HT1080 (cell line): ENCODE measurements at places on chromosomes 5 and 9. TPM values are rescaled to one million over a fixed set of nuclear protein-coding genes. Genes with fewer than 3 reads are reported as not detected.
A peak's percentile ranks its signal among the peaks of the same experiment; 100 is the strongest.

The ANKRD18B gene
- total RNA-seq = 3.7 and 15.0 TPM in 2 replicates

- no peak for DNase-seq
Observed at GRCh38 chr5:150104550-150104870, 18.2 kb upstream of the CSF1R start.

The ADCY2 gene
- 0.35 TPM in 1 of 2 replicates, not detected in the other for total RNA-seq

DNA sequence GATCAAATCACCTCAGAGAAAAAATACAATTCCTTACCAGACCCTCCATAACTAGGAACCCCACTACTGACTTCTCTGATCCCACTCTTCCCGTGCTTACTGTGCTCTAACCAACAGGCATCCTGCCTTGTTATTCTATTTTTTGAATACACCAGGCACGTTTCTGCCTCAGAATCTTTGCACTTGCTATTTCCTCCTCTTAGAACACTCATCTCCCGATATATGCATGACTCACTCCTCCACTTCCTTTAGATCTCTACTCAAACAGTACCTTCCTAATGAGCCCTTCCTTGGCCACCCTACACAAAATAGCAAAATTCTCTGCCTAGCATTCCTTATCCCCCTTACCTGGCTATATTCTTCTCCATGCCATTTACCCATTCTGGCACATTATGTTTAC lies 43.9 kb downstream of the MAPKAP1 start:
- DNase-seq = peak; percentile 94

The PALM2AKAP2 gene
- total RNA-seq = 3.2 and 6.3 TPM in 2 replicates

DNA sequence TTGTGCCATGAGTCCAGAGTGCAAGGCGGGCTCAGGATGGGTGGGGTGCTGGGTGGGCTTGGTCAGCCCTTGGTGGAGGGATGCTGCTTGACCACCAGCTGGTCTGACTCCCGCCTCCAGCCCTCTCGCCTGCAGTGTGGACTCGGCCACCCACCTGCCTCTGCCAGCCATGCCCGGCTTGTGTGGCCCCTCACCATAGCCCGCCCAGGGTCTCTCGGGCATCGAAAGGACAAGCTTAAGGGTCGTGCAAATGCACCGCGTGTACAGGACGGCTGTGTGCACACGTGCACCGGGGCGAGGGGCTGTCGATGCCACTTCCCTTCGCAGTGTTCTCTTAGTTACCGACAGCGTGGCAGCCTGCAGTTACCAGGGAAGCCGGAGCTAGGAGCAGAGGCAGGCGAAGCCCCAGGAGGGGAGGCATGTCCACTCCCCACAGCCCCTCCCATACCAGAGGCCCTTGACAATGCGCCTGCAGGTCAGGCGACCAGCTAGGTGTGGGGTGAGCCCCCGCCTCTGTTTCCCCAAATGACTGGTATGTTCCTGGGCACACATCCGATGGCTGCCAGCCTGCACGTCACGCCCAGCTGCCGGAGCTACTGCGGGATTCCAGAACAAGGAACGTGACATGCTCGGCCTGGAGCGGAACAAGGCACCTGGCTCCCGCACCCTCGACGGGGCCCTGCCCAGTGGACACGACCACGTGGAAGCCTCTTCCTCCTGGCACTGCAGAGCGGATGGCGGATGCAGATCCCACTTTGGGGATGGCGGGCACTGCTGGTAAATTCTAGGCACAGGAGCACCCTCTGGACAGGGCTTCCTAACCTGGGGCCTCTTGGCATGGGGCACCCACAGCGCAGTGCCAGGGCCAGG lies 7.8 kb downstream of the LCN9 start:
- DNase-seq = no peak

DNA sequence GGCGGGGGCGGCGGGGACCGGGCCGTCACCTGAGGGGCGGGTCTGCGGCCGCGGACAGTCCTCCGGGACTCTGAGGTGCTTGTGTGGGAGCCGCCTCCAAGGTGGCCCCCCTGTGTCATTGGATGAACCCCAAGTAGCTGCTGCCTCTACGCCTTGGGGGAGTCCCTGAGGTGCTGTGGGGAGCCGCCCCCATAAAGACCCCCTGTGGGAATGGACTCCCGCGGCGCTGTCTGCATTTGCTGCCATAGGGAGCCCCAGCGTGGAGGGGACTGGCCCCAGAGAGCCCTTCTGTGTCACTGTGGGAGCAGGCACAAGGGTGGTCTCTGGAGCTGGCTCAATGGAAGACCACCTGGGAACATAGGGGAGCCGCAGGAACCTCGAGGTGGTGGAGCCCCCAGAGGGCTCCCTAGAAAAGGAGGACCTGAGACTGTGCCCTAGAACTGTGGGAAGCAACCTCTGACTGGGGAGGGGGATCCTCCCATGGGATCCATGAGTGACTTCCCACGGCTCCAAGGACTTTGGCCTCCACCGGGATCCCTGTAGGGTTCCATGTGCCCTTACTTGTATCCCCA lies 412 bp downstream of the PHF24 start:
- no peak for DNase-seq

DNA sequence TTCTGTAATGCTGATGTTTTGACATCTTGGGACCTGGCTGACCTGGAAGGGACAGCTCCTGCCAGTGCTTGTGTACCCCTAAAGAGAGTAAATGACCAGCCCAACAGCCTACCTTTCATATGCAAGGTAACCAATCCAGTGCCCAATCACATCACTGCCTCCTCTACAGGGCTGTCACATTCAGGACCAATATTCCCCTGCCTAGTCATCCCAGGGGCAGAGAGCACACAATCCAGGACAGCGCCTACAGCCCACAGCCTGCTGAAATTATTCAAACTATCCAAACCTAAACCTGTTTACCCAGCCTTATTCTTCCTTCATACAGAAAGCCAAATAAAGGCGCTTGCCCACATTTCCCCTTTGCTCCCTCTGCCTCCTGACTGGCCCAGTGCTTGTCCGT lies 284.1 kb downstream of the CTNND2 start:
- no peak for DNase-seq

The C9orf152 gene
- not detected in 2 replicates for total RNA-seq

DNA sequence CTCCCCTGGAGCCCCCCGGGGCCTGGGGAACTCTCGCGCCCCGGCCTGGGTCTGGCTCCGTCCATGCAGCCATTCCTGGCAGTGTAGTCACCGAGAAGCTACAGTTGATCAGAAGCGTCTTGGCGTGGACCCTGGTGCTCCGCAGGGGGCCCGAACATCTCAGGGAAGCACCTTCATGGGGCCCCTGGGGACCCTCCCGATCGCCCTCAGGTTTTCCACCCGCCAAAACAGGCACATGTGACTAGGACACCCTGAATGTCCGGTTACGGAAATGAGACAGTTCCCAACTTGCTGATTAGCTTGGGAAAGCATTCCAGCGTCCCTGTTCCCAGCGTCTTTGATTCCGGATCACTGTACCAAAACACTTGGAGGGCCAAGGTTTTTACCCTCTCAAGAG lies 472 bp downstream of the FBXO4 start:
- DNase-seq = peak; percentile 42

GRCh38 chr9:117719161-117719920 lies 15.1 kb downstream of the TLR4 start:
- DNase-seq = no peak

- no peak for DNase-seq
Observed at GRCh38 chr9:137970686-137971476, 93.3 kb downstream of the CACNA1B start.

DNA sequence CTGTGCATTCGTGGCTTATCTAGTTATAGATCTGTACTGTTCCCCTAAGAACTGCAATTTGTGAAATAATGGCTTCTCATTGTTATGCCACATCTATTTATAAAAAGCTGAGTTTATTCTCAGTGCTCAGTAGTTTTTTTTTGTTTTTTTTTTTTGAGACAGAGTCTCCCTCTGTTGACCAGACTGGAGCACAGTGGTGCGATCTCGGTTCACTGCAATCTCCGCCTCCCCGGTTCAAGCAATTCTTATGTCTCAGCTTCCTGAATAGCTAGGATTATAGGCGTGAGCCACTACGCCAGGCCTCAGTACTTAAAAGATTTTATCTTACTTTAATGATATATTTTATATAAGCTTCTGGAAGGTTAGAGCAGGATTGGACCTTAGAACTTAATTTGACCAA lies 19.0 kb downstream of the SEC61B start:
- DNase-seq = no peak

DNA sequence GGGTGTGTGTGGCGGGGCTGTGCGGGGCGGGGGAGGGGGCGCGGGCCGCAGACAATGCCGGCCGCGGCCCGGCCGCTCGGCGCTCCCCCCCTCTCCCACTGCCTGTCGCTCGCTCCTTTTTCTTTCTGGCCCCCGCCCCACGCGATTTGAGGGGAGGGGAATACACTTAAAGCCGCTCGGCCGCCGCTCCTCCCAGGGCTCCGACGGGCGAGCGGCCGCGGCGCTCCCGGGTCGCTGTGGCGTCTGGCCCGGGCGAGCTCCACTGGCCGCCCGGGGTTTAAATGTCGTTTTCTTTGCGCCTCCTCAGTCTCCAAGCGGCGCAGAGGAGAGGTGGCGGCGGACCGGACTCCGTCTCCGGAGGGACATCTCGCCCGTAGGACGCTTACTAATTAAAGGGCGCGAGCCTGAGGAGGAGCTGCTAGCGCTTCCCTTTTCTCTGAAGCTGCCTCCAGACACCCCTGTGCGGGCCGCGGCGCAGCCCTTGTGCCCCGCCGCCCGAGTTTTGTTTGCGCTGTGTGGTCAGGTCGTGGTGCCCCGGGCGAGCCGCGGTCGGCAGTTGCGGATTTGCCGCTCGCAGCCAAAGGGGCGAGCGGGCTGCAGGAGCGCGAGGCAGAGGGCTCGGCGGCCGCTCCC lies 1.4 kb downstream of the ZSWIM6 start:
- DNase-seq = peak; percentile 38

DNA sequence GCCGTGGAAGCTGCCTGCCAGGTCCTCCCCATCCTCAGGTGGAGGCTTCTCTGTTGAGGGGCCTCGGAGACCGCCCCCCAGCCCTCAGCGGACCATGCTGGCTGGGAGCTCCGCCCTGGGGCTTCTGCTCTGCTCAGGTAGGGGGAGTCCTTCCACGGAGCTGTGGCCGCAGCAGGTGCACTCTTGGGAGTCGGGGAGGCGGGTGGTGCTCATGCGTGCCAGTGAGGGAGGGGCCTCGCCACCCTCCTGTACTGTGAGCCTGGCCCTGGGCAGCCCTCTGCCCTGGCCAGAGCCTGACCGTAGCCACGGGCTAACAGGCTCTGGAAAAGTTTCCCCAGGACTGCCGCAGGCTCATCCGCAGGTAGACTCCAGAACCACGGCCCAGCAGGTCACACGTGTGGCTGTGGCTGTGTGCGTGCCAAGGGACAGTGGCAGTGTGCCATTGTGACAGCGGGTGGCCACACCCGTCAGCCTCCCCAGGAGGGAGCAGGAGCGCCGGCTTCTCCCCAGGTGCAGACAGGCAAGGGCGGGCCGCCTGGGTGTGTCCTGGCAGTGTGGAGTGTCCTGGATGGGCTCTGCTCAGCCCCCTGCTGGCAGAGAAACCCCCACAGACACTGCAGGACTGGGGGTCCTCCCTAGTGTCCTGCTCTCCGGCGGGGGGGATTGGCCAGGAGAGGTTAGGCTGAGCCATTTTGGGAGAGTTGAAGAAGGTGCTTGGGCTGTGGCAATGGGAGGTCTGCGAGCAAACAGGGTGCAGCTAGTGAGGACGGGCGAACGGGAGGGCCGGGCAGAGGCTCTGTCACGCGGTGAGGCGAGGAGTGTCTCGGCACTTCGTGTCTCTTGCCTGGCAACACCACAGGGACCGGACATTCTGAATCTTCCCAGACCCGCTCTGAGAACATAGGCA lies 29.5 kb downstream of the TPPP start:
- DNase-seq = no peak

DNA sequence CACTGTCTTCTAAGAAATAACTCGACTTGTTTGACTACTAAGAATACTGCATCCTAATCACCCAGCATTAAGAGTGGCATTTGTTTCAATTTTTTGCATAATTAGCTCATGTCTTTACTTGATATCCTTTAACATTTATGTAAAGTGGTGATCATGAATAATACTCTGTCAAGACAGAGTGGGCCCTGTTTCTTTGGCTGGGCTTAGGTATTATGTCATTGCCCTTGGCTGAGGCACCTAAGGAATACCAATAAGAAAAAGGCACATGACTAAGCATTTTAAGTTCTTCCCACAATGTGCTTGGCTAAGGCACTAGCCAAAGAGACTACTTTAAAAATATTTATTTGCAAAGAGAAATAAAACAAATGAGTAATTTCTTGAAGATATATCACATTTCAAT lies 308.1 kb downstream of the CTNND2 start:
- DNase-seq = peak; percentile 15

The IFNA21 gene
- total RNA-seq = not detected in 2 replicates

The FGF1 gene
- 4.0 and 7.2 TPM in 2 replicates for total RNA-seq

The SPATA31E1 gene
- total RNA-seq = not detected in 2 replicates

GRCh38 chr9:78167356-78167755 lies 68.5 kb upstream of the CEP78 start:
- DNase-seq = no peak

- DNase-seq = no peak
Observed at GRCh38 chr9:125568621-125569020, 138.4 kb downstream of the MAPKAP1 start.

DNA sequence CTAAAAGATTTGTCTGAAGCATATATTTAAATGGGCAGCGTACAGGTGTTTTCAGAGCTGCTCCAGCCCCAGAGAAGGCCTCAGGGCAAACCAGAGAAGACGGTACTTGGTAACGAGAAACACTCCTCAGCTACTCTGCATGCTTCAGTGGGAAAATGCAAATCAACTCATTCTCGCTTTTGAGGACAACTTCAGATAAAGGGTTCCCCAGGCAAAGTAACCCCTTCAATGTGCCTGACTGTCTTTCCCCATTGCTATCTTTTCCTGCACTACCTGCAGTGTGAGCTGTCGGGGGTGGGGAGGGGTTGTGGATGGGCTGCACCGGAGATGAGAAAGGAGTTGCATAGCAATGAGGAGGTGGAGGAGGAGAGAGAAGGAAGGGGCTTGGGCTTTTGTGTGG lies 339.7 kb upstream of the CLINT1 start:
- no peak for DNase-seq

The LMX1B gene
- total RNA-seq = 0.55 and 1.3 TPM in 2 replicates

- peak; percentile 56 for DNase-seq
Observed at GRCh38 chr9:69412741-69413150, 87.7 kb downstream of the ENTREP1 start.

GRCh38 chr5:92944903-92945604 lies 636.0 kb downstream of the NR2F1-AS1 start:
- DNase-seq = no peak

DNA sequence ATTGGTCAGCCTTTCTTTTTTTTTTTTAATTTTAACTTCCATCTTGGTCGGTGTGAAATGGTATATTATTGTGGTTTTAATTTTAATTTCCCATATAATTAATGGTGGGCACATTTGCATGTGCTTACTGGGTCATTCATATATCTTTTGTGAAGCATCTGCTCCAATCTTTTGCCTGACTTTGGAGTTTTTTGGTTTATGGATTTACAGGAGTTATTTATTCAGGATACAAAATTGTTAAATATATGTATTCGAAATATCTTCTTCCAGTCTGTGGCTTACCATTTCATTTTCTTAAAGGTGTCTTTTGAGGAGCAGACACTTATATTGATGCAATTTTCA lies 682 bp upstream of the RIGI start:
- no peak for DNase-seq
